ENCODE measurements at places on chromosomes 4 and X.

DNA sequence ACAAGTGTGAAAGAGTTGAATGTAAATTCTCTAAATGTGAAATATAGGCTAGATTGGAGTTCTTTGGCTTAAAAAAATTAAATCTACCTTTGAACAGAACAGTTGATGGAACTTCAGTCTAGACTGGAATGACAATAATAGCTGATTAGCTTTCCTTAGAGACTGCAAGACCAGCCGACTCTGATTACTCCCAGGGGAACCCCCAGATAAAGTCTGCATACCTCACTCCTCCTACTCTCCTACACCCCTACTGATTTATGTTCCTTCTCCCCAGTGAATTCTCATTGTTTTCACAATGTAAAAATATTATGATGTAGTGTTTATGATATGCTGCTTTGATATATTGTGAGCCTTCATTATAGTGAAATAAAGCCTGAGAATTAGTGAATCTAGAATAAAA lies 241.3 kb downstream of the CFAP299 start:
- DNase-seq = no peak

DNA sequence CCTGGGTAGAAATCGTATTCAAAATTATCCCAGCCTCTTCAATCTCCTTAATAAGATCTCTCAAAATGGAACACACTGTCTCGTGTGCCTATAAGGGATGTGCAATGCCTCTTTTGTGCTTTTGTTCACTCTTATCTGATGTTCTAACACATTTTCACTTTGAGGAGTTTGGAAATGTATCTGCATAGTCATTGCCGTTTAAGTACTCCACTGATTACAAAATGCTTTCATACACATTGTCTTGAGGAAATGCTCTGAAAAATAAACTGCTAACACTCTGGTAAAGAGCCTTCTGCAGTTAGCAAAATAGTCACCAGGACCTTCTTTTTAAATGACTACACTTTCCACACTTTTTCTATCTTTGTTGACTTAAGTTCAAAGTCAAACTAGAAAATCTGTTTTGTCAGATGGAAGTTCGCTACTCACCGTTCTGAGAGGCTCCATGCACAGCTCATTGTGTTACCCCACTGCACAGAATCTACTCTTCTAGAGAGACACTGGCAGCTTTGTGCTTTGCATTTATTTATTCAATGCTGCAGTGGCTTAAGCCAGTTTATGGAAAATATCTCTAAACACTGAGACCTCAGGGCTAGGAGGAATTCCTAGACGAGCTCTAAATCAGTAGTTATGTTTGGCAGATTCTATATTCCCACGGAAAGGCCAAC lies 159.0 kb downstream of the CHIC2 start:
- DNase-seq = no peak

- DNase-seq = no peak
These were observed 76.7 kb upstream of the HS3ST1 start for GRCh38 chr4:11505221-11505971.

DNA sequence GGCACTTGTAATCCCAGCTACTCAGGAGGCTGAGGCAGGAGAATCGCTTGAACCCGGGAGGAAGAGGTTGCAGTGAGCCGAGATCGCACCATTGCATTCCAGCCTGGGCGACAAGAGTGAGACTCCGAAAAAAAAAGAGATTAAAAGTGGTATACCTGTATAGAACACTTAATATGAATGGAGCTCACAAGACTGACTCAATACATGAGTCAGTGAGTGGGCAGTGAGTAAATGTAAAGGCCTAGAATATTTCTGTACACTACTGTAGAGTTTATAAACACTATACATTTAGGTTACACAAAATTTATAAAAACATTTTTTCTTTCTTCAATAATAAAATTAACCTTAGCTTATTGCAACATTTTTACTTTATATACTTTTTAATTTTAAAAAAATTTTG lies 93.8 kb downstream of the CENPC start:
- DNase-seq = no peak

- DNase-seq = no peak
These were observed 142.7 kb upstream of the ZIC3 start for GRCh38 chrX:137423241-137423640.

Measured in activated CD8-positive, alpha-beta memory T cell treated with anti-CD3 and anti-CD28 coated beads for 4 hours (primary cell).